ENCODE measurements at places on chromosomes 3 and 15. TPM values are rescaled to one million over a fixed set of nuclear protein-coding genes. Genes with fewer than 3 reads are reported as not detected.

- no peak for ATAC-seq
Measured at GRCh38 chr3:177474652-177475355, 277.5 kb upstream of the TBL1XR1 start.

GRCh38 chr3:64901522-64901885 is 213.7 kb upstream of the ADAMTS9 start:
- ATAC-seq, result no peak

GRCh38 chr3:126519506-126520455 is 2.2 kb upstream of the UROC1 start:
- no peak for ATAC-seq

- ATAC-seq, result no peak
Measured at GRCh38 chr3:100043271-100043670, 71.0 kb downstream of the FILIP1L start.

GRCh38 chr15:100670505-100671021 is 68.2 kb downstream of the ASB7 start:
- ATAC-seq, result no peak

- ATAC-seq, result no peak
Measured at GRCh38 chr15:52284164-52284563, 11.4 kb downstream of the MYO5C start.

DNA sequence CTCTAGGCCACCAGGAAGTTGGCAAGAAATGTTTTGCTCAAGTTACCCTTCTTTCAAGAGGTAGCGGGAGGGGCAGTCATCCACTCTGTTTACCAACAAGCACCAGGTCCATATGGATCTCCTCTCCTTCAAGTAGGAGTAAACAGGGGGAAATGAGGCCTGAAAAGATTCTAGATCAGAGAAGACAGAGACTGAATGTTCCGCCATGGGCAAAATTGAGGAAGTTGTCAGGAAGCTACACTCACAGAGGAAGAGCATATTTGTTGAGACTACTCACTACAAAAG is 81.6 kb downstream of the KLF15 start:
- ATAC-seq, result no peak

FGF7 gene
- total RNA-seq, result 2.7 TPM

USP19 gene
- 64.7 TPM for total RNA-seq

TUSC2 gene
- total RNA-seq, result 15.5 TPM

ELL3 gene
- 2.0 TPM for total RNA-seq

Measured in motor neuron (in vitro differentiated cells).